ENCODE measurements at places on chromosomes 1 and 21. TPM values are rescaled to one million over a fixed set of nuclear protein-coding genes. Genes with fewer than 3 reads are reported as not detected.

DNA sequence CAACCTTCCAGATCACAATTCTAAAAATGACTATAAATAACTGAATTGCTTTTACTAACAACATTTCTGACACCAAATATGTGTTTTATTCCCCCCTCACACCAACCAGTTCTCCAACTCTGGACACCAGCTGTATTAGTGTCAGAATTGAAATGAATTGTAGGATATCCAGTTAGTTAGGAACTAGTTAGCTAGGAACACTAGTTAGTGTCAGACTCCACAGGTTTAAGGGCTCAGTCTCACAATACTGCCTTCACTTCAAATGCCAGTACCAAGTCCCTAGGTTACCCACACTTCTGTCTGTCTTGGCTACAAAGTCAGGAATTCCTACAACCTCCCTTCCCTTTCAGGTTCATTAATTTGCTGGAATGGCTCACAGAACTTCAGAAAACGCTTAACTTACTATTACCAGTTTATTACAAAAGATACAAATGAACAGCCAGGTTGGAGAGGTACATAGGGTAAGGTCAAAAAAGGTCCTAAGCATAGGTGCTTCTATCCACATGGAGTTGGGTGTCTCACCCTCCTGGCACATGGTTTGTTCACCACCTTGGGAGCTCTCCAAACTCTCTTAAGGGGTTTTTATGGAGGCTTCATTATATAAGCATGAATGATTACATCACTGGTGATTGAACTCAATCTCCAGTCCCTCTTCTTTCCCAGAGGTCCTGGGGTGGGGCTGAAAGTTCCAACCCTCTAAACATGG is 4.2 kb downstream of the STXBP3 start:
- no peaks in the 10 kb centered on the region for H3K36me3 ChIP-seq
- no peak overlapping the region for H3K27ac ChIP-seq
- H3K4me1 ChIP-seq: peaks cover 19% of the 10 kb centered on the region
- H3K27me3 ChIP-seq: no peaks in the 10 kb centered on the region
- no peak overlapping the region for H3K4me3 ChIP-seq
- no peak for DNase-seq

- H3K36me3 ChIP-seq: no peaks in the 10 kb centered on the region
- H3K4me3 ChIP-seq: peak overlapping the region; percentile 70
- H3K27ac ChIP-seq: no peak overlapping the region
- H3K4me1 ChIP-seq: peaks cover 15% of the 10 kb centered on the region
These were observed 2.0 kb downstream of the LRRC7 start for GRCh38 chr1:69569576-69570328.

The TFAP2E gene
- polyA plus RNA-seq: 0.67 TPM

The NDUFV3 gene
- polyA plus RNA-seq: 26.1 TPM

The SMAP2 gene
- 10.2 TPM for polyA plus RNA-seq

The PTPN22 gene
- 0.07 TPM for polyA plus RNA-seq

GRCh38 chr1:7334475-7335035 is 436.5 kb upstream of the VAMP3 start:
- no peaks in the 10 kb centered on the region for H3K27me3 ChIP-seq
- H3K4me1 ChIP-seq: peaks cover 24% of the 10 kb centered on the region
- H3K27ac ChIP-seq: peak overlapping the region; percentile 60
- peak overlapping the region; percentile 11 for H3K4me3 ChIP-seq
- peak; percentile 58 for DNase-seq

The IFNLR1 gene
- polyA plus RNA-seq: 2.8 TPM

GRCh38 chr1:19507516-19507915 is 22.2 kb upstream of the CAPZB start:
- H3K27ac ChIP-seq: no peak overlapping the region
- H3K36me3 ChIP-seq: no peaks in the 10 kb centered on the region
- no peaks in the 10 kb centered on the region for H3K27me3 ChIP-seq
- DNase-seq: no peak
- H3K4me1 ChIP-seq: peaks cover 2% of the 10 kb centered on the region

- no peak for DNase-seq
- no peaks in the 10 kb centered on the region for H3K36me3 ChIP-seq
- H3K4me1 ChIP-seq: peaks cover 7% of the 10 kb centered on the region
- no peak overlapping the region for H3K27ac ChIP-seq
These were observed 164.9 kb upstream of the RAB4A start for GRCh38 chr1:229105822-229106525.

- H3K36me3 ChIP-seq: peaks cover 2% of the 10 kb centered on the region
- no peaks in the 10 kb centered on the region for H3K4me1 ChIP-seq
- no peak for DNase-seq
- no peaks in the 10 kb centered on the region for H3K27me3 ChIP-seq
- no peak overlapping the region for H3K4me3 ChIP-seq
These were observed 76.5 kb downstream of the EPS15 start for GRCh38 chr1:51442616-51443015.

GRCh38 chr1:209655411-209656231 is 3.4 kb upstream of the LAMB3 start:
- no peaks in the 10 kb centered on the region for H3K27me3 ChIP-seq
- H3K27ac ChIP-seq: peak overlapping the region; percentile 100
- H3K36me3 ChIP-seq: peaks cover 7% of the 10 kb centered on the region
- peaks cover 71% of the 10 kb centered on the region for H3K4me1 ChIP-seq

DNA sequence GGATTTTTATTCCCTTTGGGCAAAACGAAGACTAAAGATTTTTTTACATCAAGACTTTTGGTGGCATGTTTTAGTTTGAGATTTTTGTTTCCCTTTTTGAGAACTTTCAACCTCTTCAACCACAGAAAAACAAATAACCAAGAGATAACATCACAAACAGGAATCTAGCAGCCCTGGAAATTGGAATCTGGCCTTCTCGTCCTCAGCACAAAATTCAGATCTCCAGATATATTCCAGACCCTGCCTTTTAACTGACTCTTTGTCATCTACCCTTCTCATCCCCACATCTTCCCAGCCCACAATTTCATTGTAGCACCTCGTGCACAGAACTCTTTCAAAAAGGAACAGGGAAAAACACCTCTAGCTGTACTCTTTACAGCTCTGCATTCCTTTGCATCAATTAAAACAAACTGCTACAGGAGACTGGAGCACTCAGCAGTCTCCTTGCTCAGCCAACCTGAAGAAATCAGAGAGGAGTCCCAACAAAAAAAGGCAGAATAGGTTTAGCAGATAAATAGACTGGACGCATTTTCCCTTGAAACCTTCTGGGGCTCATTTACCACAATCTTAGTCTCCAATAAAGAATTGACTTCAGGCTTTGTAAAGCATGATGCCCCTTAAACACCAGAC is 251.0 kb downstream of the TTLL7 start:
- no peak for DNase-seq
- no peaks in the 10 kb centered on the region for H3K27me3 ChIP-seq

The RAB25 gene
- polyA plus RNA-seq: 159 TPM

- H3K36me3 ChIP-seq: peaks cover 32% of the 10 kb centered on the region
- no peaks in the 10 kb centered on the region for H3K27me3 ChIP-seq
- no peak overlapping the region for H3K4me3 ChIP-seq
- H3K4me1 ChIP-seq: no peaks in the 10 kb centered on the region
- no peak for DNase-seq
These were observed 26.9 kb upstream of the NKAIN1 start for GRCh38 chr1:31266547-31266946.

The TPTE gene
- polyA plus RNA-seq: not detected

- peaks cover 15% of the 10 kb centered on the region for H3K27me3 ChIP-seq
- H3K27ac ChIP-seq: no peak overlapping the region
- H3K4me3 ChIP-seq: no peak overlapping the region
- no peak for DNase-seq
These were observed 275.1 kb upstream of the VAMP3 start for GRCh38 chr1:7495962-7496361.

The HRNR gene
- 0.09 TPM for polyA plus RNA-seq

DNA sequence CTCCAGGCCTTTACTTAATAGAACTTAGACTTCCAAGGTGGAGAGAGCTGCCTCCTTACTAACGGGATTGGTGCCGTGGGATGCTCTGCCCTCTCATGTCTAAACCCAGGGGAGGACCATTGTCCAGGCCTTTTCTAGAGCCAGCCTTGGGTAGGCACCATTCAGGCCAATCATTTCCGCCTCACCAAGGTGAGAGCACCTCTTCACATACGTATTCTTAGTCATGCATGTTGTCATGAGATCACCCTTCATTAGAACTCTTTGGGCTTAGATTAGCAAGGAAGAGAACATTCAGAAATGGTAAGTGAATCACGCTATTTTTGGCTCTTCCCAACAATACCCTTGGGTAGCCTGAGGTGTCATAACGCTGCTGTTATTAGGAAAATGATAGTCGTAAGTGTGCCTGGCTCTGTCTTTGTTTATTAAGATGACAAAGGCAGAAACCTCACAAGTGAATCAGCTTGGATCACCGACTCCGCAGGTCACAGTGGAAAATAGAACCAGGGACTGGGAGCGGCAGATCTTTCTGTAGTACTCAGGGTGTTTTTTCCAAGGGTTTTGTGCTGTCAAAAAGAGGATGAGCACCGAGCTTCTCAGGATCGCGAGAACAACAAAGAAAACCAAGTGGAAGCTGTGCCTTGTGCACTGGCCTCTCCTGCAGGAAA is 55.0 kb downstream of the HUNK start:
- no peak overlapping the region for H3K4me3 ChIP-seq
- no peak overlapping the region for H3K27ac ChIP-seq
- H3K27me3 ChIP-seq: no peaks in the 10 kb centered on the region
- H3K36me3 ChIP-seq: no peaks in the 10 kb centered on the region
- no peaks in the 10 kb centered on the region for H3K4me1 ChIP-seq

- no peak overlapping the region for H3K4me3 ChIP-seq
- H3K27me3 ChIP-seq: no peaks in the 10 kb centered on the region
- DNase-seq: no peak
- H3K36me3 ChIP-seq: no peaks in the 10 kb centered on the region
- H3K27ac ChIP-seq: no peak overlapping the region
These were observed 68.0 kb upstream of the PTCH2 start for GRCh38 chr1:44911026-44911425.

GRCh38 chr1:79554688-79555087 is 548.2 kb upstream of the ADGRL4 start:
- no peak for DNase-seq
- H3K27me3 ChIP-seq: no peaks in the 10 kb centered on the region
- H3K4me3 ChIP-seq: no peak overlapping the region

GRCh38 chr1:32884726-32885125 is 1.6 kb upstream of the HPCA start:
- no peak for DNase-seq
- H3K27ac ChIP-seq: no peak overlapping the region
- H3K4me3 ChIP-seq: no peak overlapping the region
- no peaks in the 10 kb centered on the region for H3K36me3 ChIP-seq
- peaks cover 38% of the 10 kb centered on the region for H3K27me3 ChIP-seq
- H3K4me1 ChIP-seq: no peaks in the 10 kb centered on the region

DNA sequence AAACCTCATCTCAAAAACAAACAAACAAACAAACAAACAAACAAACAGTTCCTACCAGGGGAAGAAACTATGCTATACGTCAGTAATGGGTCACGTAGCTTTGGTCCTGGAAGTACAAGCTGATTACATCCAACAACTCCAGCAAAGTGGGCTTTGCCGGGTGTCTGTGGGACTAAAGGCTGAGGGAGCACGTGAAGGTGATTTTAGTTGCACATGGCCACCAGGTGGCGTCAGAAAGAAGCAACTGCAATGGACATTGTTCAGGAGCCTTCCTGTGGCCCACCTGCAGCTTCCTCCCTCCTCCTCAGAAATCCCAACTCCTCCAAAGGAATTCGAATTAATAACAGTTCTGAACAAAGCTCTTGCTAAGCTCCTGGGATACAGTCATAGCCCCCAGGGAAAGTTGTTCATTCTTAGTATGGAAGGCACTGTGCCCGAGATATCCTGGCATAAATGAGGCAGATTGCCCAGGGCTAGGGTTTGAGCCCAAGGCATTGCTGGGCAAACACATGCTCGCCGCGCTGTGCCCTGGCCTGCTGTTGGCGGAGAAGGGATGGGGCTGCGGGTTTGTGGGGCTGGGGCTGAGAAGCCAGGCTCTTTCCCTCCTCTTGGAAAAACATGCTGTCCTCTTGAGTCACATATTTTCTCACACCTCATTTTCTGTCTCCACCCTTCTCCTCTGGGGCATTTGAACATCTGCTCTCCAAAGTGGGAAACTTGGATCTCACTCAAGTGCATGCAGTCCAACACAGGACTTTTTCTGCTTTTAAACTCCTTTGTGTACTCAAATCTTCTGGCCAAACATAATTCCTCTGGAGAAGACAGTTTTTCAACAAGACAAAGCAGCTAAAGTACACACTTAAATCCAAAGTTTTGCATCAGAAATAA is 28.6 kb downstream of the AKNAD1 start:
- peak overlapping the region; percentile 32 for H3K4me3 ChIP-seq
- H3K36me3 ChIP-seq: no peaks in the 10 kb centered on the region
- peaks cover 53% of the 10 kb centered on the region for H3K4me1 ChIP-seq
- peak; percentile 100 for DNase-seq
- H3K27ac ChIP-seq: peak overlapping the region; percentile 89

GRCh38 chr1:18532390-18533170 is 51.9 kb downstream of the KLHDC7A start:
- H3K27me3 ChIP-seq: no peaks in the 10 kb centered on the region
- H3K4me1 ChIP-seq: no peaks in the 10 kb centered on the region
- DNase-seq: no peak

The FAM151A gene
- 0.07 TPM for polyA plus RNA-seq

DNA sequence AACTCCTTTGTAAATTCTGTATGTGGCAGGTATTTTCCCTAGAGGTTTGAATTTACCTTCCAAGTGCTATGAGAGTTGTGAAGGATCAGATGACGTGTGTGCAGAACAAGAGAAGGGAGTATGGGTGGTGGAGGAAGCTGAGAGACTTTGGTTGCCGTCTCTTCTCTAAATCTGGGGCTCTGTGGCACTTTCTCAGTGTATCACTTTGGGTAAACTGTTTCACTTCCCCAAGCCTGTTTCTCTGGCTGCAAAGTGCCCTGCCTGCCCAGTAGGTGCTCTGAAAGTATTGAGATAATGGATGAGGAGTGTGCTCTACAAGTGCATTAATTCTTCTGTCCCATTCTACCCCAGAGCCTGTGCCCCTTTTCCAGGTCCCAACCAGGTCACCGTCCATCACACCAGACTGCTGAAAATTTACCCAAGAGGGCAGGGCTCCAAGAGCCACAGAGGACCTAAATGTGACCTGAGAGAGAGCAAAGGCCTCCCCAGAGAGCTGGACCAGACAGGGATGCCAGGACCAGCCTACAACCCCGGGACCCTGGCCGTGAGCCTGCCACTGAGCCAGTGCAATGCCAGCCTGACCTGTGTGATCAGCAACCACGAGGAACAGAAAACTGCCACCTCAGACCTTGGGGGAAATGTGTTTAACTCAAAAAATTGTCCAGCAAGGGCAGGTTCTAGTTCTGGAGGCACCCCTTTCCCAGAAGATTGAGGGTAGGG is 131.6 kb upstream of the ETV3 start:
- no peak for DNase-seq
- H3K4me1 ChIP-seq: no peaks in the 10 kb centered on the region
- peaks cover 11% of the 10 kb centered on the region for H3K27me3 ChIP-seq
- no peaks in the 10 kb centered on the region for H3K36me3 ChIP-seq

The C4BPA gene
- not detected for polyA plus RNA-seq

DNA sequence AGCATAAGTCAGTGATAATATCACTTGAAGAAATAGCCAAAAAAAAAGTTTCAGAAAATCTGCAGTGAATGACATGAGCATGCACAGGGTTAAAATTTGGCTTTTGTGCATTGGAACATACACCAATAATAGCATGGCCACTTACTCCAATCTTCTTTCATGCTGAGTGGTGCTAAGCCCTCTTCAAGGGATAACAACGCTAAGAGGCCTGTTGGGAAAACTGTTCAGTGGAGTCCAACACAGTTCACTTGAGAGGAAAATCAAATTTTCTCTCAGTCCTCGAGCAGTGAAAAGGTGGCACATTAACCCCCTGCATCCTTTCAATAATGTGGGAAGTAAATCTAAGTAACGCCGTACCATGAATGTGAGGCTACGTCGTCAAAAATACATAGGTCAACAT is 264.7 kb downstream of the SPATA17 start:
- H3K36me3 ChIP-seq: no peaks in the 10 kb centered on the region
- DNase-seq: no peak
- no peak overlapping the region for H3K27ac ChIP-seq
- H3K4me1 ChIP-seq: no peaks in the 10 kb centered on the region
- H3K27me3 ChIP-seq: no peaks in the 10 kb centered on the region
- no peak overlapping the region for H3K4me3 ChIP-seq
